Inflammatory macrophage treated with lipopolysaccharide for 4 hours (primary cell): ENCODE measurements at places on chromosomes 2 and 18.
A peak's percentile ranks its signal among the peaks of the same experiment; 100 is the strongest.

DNA sequence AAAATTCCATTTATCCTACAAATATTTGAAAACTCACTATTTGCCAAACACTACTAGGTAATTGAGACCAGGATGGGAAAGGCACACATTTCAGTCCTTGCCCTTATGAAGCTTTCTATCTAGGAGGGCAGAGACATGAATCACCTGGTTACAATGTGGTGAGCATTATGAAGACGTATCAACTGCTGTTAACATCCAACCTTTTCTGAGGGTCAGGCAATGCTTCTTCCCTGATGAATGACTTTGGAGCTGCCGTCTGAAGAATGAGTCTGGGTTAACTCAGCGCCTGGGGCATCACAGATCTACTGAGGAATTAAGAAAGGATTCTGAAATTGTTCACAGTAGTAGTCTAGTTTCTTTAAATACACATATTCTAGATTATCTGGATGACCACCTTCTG lies 62.1 kb upstream of the NOSTRIN start:
- no peak for DNase-seq

DNA sequence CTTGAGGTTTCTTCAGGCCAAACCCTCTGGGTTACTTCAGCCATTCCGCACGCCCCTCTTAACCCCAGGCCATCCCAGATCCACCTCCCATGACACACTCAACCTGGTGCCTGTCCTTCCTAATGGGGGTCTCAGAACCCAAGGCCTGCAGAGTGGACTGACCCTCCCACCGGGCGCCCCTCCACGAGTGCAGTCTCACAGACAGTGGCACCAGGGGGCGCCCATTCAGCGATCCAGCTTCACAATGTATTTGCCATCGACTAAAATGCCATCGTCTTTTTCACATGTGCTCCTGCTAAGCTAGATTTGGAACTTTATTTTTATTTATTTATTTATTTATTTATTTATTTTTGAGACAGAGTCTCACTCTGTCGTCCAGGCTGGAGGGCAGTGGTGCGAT lies 38.5 kb downstream of the INPP5D start:
- no peak for DNase-seq

- no peak for DNase-seq
Measured at GRCh38 chr2:207230261-207231105, 64.7 kb upstream of the KLF7 start.

DNA sequence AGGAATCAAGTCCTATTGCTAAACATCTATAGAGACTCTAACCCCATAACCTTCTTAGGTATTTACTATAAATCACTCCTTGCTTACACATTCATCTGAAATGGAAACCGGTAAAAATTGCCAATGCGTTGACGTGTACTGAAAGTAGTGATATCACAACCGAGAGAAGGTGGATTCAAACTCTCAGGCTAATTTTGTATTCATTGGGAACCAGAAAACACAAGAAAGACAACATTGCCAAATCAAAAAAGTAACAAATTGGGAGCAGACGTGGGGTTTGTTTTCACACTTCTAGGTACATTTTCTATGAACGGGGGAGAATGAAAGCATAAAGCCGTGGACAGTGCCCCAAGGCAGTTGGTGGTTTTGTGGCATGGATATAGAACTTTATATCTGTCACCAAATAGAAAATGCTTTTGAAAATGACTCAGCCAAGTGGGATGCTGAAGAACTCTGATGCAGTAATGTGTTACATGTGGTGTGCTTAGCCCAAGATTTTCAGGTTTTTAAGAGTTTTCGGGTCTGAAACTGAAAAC lies 155.1 kb upstream of the RASGRP3 start:
- DNase-seq, result no peak

DNA sequence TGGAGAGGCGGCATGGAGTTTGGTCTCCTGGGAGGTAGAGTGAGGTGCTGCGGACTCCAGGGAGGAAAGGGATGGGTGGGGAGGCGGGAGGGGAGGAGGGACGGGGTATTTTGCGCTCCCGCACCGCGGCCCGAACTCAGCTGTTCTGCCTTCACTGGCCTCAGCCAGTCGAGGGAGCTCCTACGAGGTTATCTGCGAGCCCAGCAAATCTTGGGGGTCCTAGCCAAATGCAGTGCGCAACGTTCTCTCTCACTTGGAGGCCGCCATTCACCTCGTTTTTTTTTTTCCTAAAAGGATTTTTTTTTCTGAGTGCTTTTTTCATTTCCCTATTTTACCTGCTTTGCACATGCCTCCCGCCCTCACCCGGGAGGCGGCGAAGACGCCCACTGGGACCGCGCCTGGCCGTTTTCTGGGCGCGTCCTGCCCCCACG lies 877 bp upstream of the BCL2L11 start:
- peak; percentile 29 for DNase-seq

DNA sequence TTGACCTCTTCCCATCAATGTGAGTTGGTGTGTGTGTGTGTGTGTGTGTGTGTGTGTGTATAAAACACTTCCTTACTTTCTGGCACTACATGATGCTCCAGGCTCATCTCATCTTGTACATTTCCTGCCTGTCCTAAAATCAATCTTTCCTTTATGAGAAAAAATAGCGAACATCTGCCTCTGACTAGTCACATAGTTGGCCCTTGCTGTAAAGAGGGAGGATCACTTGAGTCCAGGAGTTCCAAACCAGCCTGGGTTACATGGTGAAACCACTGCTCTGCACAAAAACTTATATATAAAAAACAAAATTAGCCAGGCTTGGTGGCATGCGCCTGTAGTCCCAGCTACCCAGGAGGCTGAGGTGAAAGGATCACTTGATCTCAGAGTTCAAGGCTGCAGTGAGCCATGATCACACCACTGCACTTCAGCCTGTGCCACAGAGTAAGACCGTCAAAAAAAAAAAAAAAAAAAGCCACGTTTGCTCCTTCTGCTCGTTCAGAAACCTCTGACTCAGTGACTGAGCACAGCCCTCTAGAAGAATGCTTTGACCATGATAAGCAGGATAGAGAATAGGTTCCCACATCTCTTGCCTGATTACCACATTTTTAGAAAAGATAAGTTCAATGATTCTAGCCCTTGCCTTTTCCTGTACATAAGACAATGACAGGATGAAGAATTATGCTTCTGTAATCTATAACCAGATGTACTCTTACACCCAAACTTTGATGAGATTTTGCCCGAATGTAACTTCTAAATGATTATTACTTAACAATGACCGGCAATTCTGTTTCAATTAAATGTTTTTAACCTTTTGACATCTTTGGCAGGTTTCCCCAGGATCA lies 45.2 kb upstream of the ST3GAL5 start:
- peak; percentile 17 for DNase-seq

DNA sequence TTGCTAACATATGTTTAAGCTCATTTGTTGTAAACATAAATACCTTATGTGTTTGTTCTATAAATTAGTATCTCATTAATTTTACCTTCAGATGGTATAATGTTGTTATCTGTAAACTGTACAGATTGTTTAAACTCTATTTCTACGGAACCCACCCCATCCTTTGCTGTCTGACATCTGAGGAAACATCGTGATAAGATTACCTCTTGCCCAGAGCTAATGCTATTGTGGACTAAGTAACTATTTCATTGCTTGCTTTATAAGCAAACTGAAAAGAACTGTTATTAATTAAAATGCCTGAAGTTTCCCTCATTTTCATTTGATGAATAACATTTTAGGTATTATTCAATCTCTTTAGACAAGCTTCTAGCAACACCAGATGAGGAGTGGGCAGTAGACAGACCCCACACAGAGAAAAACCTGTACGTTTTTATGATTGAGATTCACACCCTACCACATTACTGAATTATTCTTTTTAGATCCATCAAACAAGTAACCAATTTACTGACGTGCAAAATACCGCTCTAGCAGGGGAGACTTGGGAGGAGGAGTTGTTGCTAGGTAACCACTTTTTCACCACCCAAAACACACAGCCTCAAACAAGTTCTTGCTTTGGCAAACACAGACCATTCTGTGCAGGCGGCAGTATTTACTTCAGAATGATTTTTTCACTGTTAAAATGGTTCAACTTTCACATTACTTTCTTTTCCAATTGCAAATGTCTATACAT lies 1.9 kb upstream of the SYT4 start:
- no peak for DNase-seq

DNA sequence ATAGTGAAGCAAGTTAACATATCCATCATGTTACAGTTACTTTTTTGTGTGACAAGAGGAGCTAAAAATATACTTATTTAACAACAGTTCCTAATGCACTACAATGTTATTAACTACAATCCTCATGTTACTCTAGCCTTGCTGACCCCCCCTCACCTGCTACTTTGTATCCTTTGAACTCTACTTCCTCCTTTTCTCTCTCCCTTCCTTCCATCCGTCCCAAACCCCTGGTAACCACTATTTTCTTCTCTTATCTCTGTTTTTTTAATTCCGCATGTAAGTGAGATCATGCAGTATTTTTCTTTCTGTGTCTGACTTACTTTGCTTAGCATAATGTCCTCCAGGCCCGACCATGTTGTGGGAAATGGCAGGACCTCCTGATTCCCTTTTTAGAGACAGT lies 59.4 kb downstream of the NPAS2 start:
- no peak for DNase-seq

GRCh38 chr2:1600191-1601066 lies 143.9 kb downstream of the PXDN start:
- DNase-seq, result no peak
